ENCODE measurements at places on chromosomes 5 and 9.

DNA sequence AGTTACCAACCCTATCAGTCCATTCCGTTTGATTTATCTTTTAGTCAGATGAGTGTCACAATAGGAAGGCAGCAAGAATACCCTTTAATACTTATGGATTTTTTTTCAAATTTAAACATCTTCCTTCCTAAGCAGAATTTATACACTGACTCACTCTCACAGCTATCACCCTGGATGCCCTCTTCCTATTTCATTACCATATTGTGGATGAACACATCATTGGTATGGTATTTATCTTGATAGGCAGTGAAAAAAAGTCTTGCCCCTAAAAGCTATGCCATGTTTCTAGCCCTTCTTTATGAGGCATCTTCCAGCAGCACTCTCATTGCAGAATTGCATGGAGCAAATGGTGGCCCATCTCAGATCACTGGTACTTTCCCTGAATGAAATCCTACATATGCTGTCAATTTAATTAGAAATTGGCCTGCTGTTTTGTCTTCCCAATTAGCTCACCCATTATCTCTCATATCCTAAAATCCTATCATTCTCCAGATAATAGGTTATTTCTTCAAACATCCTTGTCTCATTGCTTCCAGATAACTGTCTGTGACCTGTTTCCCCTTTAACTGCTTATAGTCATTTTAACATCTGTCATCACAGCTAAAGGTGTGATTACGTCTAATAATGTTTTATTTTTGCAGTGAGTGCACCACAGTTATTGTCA, 433.5 kb upstream of the POU5F2 start:
- no peak for DNase-seq

GRCh38 chr5:74934949-74935751, 69.0 kb upstream of the FAM169A start:
- DNase-seq, result peak; percentile 40

DNA sequence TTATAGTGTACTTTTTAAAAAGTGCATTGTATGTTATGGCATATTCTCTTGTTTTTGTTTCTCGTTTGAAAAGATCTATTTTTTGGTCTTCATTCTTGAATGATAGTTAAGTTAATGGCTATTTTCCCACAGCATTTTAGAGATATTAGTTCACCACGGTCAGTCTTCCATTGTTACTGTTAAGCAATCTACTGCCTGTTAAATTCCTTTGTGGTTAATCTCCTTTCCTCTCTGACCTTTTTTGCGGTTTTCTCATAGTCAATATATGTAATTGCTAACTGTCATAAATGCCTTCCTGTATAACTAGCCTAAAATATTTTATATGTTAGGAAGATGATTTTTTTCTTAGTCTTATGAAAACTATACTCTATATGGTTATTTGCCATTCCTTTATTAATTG, 250.8 kb upstream of the FBXL7 start:
- no peak for DNase-seq

DNA sequence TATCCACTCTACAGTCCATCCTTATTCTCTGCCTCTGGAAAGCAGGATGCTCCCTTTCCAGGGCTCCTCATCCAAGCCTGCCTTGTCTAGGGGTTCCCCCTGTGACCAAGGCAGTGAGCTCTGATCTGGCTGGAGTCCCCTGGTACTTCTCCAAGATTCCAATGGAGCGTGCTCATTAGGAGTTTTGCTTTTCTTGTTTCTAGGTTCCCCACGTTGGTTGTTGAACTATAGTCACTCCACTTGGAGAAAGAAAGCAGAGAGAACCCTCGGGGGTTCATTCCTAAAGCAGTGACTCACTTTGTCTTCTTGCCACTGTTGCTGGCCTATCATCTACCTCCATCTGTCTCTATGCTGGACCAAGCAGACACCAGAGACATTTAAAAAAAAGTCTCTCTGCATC, 192.6 kb downstream of the TLE4 start:
- DNase-seq, result no peak

GRCh38 chr9:136865768-136866103, 372 bp downstream of the EDF1 start:
- no peak for DNase-seq

DNA sequence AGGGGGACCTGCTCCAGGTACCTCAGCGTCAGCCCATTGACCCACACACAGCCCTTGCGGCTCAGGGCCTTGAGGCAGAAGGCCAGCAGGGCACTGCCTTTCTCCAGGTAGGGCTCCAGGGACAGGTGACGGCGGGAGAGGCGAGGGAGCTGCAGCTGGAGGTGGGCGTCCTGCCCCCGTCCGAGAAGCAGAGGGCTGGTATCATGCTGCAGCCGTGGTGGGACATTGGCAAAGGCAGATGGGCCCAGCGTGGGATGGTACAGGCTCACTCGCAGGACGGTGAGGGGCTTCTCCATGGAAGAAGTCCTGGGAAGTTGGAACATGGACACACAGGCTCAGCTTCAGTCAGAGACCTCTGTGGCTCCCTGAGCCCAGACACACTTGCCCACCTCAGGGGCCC, 2.5 kb upstream of the DCANP1 start:
- DNase-seq, result no peak

DNA sequence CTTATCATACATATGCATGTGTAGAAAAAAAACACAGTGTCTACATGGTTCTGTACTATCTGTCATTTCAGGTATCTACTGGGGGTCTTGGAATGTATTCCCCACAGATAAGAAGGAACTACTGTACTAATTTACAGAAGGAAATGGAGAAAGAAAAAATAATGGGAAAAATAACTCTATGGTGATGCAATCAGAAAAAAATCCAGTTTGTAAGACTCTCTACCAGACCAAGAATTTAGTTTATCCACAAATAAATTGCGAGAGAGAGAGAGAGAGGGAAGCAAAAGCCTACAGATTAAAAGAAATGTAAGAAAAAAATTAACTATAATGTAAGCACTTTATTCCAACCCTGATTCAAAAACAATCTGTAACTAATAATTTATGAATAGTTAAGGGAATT, 708.6 kb upstream of the ZNF608 start:
- DNase-seq, result no peak

- no peak for DNase-seq
These were observed 40.8 kb upstream of the ANKRD31 start for GRCh38 chr5:75277463-75277862.

Data from SK-MEL-5 (cell line).